ENCODE measurements at places on chromosomes 16 and 17. TPM values are rescaled to one million over a fixed set of nuclear protein-coding genes. Genes with fewer than 3 reads are reported as not detected.
A peak's percentile ranks its signal among the peaks of the same experiment; 100 is the strongest.

PRR35 gene
- total RNA-seq = not detected

- no peaks in the 10 kb centered on the region for H3K36me3 ChIP-seq
- no peak for DNase-seq
- no peak overlapping the region for H3K27ac ChIP-seq
Measured at GRCh38 chr16:78390508-78391324, 291.3 kb downstream of the WWOX start.

CFAP97D1 gene
- not detected for total RNA-seq

DNA sequence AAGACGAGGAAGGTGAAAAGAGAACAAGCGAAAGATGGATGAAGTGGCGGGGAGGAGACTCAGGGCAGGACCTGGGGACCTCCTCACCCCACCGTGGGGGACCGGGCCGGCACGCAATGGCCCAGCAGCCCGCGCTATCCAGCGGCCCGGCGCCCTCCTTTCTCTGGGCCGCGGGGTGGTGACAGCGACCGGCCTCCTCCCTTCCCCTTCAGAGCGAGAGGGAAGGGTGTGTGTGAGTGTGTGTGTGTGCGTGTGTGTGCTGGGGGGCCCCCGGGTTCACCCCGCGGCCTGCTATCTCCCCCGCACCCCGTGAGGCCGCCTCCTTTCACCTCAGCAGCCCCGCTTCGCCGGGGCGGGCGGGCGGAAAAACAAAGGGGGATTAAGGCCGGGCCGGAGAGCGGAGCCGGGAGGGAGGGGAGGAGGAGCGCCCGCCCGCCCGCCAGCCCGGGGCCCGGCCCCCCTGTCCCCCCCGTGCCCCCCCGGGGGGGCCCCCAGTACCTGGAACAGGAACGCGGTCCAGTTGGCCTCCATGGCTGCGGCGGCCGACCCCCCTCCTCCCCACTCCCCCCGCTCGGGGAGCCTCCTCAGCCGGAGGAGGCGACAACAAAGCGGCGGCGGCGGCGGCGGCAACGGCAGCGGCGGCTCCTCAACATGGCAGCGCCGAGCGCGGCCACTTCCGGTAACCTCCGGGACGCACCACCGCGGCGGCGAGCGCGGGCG lies at the start of gene VEZF1:
Gene VEZF1 (minus strand): TSS at position 674 of the 720 bp plus-strand sequence. CDS start 143 bp downstream, at position 531.
- H3K36me3 ChIP-seq = peaks cover under 1% of the 10 kb centered on the region
- peak within 1 kb of the TSS; percentile 99 for H3K27ac ChIP-seq
- peak; percentile 96 for DNase-seq
- peaks cover 42% of the 10 kb centered on the region for H3K4me1 ChIP-seq
- no peaks in the 10 kb centered on the region for H3K27me3 ChIP-seq
- H3K4me3 ChIP-seq = peak within 1 kb of the TSS; percentile 89

GRCh38 chr16:47949276-47949675 lies 206.5 kb downstream of the ABCC12 start:
- no peaks in the 10 kb centered on the region for H3K4me1 ChIP-seq
- H3K27me3 ChIP-seq = no peaks in the 10 kb centered on the region
- no peak overlapping the region for H3K4me3 ChIP-seq
- no peak overlapping the region for H3K27ac ChIP-seq

KRT34 gene
- total RNA-seq = not detected

- H3K27me3 ChIP-seq = no peaks in the 10 kb centered on the region
- peak; percentile 67 for DNase-seq
- H3K36me3 ChIP-seq = peaks cover 5% of the 10 kb centered on the region
- no peak overlapping the region for H3K4me3 ChIP-seq
- peaks cover 6% of the 10 kb centered on the region for H3K4me1 ChIP-seq
- H3K27ac ChIP-seq = peak overlapping the region; percentile 78
Measured at GRCh38 chr17:41520821-41521521, 2.3 kb upstream of the KRT15 start.

- peaks cover 14% of the 10 kb centered on the region for H3K4me1 ChIP-seq
- no peaks in the 10 kb centered on the region for H3K27me3 ChIP-seq
- H3K36me3 ChIP-seq = peaks cover 5% of the 10 kb centered on the region
- no peak overlapping the region for H3K4me3 ChIP-seq
Measured at GRCh38 chr17:29664743-29665480, 42.2 kb upstream of the CORO6 start.

GRCh38 chr17:56096026-56096810 lies 57.1 kb upstream of the ANKFN1 start:
- DNase-seq = no peak
- H3K4me3 ChIP-seq = no peak overlapping the region
- no peaks in the 10 kb centered on the region for H3K36me3 ChIP-seq
- no peaks in the 10 kb centered on the region for H3K4me1 ChIP-seq
- H3K27ac ChIP-seq = no peak overlapping the region

DNA sequence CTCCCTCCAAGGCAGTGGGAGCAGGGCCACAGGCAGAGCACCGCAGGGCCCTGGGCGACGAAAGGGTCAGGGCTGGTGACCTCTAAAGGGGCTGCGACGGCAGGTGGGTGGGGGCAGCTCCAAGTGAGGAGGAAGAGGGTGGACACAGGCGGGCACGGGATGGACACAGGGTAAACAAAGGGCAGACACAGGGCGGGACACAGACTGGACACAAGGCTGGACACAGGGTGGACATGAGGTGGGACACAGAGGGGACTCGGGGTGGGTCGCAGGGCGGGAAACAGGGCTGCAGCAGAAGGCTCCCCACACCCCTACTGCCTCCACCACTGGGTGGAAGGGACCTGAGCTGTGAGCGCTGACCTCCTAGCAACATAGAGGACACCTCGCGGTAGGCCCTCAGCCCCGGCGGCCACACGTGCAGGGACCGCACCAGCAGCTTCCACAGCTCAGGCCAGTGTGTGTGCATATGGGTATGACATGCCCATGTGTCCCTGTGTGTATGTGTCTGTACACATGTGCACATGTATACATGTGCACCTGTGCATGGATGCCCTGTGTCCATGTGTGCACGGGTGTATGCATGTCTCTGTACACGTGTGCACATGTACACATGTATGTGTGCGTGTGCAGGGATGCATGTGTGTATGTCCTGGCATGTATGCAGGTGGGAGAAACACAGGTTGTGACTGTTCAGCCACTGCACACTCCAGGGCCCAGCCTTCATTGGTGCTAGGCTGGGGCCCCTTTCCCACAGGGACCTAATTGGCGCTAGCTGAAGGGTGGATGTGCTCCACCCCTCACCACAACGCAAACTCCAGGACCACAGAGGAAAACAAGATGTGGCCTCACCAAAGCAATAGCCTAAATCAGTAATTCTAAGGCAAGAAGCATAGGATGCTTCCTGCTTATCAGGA lies 7.6 kb downstream of the LMF1 start:
- peaks cover 6% of the 10 kb centered on the region for H3K4me1 ChIP-seq
- no peak for DNase-seq
- H3K36me3 ChIP-seq = no peaks in the 10 kb centered on the region
- peak overlapping the region; percentile 73 for H3K27ac ChIP-seq
- no peaks in the 10 kb centered on the region for H3K27me3 ChIP-seq

- no peak overlapping the region for H3K4me3 ChIP-seq
- no peaks in the 10 kb centered on the region for H3K27me3 ChIP-seq
- H3K36me3 ChIP-seq = peaks cover 17% of the 10 kb centered on the region
- no peak for DNase-seq
Measured at GRCh38 chr17:50144845-50145531, 5.5 kb downstream of the PPP1R9B start.

KRT222 gene
- not detected for total RNA-seq

DNA sequence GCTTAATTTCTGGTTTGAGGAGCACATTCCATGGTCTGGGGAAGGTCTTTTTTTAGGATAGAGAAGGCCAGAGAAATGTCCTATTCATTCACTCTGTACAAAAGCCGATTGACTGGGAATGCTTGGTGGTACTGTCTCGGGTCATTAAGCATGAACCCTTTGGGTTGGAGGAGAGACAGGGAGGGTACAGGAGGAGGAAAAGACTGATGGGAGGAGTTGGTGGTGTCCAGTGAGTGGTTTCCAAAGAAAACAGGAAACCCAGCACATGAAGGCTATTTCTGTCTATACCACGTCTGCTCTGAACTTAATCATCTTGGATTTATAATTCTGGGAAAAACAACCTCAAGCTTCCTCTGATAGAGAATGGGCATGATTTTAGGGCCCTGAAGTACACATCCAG lies 111.9 kb downstream of the XYLT1 start:
- H3K27ac ChIP-seq = peak overlapping the region; percentile 21
- H3K4me3 ChIP-seq = no peak overlapping the region
- no peaks in the 10 kb centered on the region for H3K27me3 ChIP-seq
- H3K4me1 ChIP-seq = peaks cover 19% of the 10 kb centered on the region

DNA sequence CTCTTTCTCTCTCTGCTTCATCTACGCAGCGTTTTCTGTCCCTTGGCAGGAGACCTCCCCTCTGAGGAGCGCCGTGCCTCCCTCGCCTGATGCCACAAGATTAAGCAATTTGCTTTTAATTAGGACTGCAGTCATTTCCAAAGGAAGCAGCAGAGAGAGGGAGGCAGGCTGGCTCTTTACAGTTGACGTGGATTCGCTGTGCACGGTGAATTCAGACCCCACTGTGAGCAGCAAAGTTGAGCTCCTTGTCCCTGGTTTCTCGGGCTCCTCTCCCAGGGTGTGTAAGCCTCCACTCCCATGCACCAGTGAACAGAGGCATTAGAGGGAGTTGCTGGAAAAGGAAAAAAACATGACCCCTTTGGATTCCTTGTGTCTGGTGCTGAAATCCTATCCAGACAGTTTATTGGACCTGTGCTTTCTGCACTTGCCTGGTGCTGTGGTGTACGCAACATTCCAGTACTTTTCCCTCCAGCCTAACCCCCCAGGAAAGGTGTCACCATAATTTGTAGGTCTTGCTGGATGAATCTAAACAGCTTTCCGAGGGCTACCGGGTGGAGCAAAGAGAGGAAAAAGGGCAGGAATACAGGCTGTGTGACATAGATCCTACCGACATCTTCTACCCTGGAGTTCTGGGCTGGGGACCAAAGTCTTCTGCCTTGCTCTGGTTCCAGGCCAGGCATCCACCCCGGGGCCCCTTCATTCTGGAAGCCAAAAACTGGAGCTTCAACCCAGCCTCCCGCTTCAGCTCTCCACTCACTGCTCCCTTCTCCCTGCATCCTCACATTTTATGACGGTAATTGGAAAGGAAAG lies 171.0 kb downstream of the MAF start:
- DNase-seq = no peak
- H3K27ac ChIP-seq = no peak overlapping the region
- no peaks in the 10 kb centered on the region for H3K27me3 ChIP-seq
- no peaks in the 10 kb centered on the region for H3K36me3 ChIP-seq

C1QTNF8 gene
- not detected for total RNA-seq

GRCh38 chr17:45334701-45335677 lies 18.2 kb upstream of the MAP3K14 start:
- no peak for DNase-seq
- no peak overlapping the region for H3K4me3 ChIP-seq
- H3K36me3 ChIP-seq = no peaks in the 10 kb centered on the region
- H3K4me1 ChIP-seq = peaks cover 14% of the 10 kb centered on the region
- no peaks in the 10 kb centered on the region for H3K27me3 ChIP-seq

EVPLL gene
- total RNA-seq = 2.9 TPM

- DNase-seq = no peak
- H3K4me3 ChIP-seq = no peak overlapping the region
- peaks cover 55% of the 10 kb centered on the region for H3K4me1 ChIP-seq
Measured at GRCh38 chr17:75489511-75489955, 25.8 kb downstream of the CASKIN2 start.

GCGR gene
- not detected for total RNA-seq

MLLT6 gene
- 305 TPM for total RNA-seq

DNA sequence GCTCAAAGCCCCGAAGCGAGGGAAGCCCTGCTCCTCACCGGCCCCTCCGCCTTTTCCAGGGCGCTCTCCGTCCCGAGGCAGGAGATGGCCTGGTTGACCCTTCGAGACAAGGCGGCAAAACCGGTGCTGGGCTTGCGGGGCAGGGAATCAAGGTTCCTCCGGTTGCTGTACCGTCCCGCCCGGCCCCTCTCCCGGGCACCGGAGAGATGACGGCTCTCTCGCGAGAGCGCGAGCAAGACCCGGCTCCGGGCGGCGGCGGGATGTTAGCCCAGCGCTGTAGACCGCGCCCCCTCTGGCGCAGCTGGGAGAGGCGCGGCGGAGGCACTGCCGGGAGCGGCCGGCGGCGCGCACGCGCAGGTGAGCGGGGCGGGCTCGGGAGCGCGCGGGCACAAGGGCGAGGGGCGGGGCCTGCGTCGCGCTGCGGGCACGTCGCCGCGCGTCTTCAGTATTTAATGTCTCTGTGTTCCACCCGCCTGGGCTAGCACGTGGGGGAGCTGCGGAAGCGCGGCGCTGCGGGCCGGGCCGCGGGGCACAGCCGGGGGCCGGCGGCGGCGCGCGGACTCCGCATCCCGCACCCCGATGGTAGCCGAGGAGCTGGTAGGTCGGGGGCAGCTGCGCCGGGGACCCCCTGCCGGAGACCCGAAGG lies at the start of gene AKAP1:
Gene AKAP1 (plus strand): TSS at position 445 of the 646 bp plus-strand sequence. CDS start 20,219 bp downstream, outside the sequence.
- peak within 1 kb of the TSS; percentile 94 for H3K4me3 ChIP-seq
- peak within 1 kb of the TSS; percentile 96 for H3K27ac ChIP-seq
- no peaks in the 10 kb centered on the region for H3K36me3 ChIP-seq
- H3K4me1 ChIP-seq = peaks cover 20% of the 10 kb centered on the region
- peak; percentile 98 for DNase-seq

RNU2-1 gene
- total RNA-seq = 5,003 TPM

DNA sequence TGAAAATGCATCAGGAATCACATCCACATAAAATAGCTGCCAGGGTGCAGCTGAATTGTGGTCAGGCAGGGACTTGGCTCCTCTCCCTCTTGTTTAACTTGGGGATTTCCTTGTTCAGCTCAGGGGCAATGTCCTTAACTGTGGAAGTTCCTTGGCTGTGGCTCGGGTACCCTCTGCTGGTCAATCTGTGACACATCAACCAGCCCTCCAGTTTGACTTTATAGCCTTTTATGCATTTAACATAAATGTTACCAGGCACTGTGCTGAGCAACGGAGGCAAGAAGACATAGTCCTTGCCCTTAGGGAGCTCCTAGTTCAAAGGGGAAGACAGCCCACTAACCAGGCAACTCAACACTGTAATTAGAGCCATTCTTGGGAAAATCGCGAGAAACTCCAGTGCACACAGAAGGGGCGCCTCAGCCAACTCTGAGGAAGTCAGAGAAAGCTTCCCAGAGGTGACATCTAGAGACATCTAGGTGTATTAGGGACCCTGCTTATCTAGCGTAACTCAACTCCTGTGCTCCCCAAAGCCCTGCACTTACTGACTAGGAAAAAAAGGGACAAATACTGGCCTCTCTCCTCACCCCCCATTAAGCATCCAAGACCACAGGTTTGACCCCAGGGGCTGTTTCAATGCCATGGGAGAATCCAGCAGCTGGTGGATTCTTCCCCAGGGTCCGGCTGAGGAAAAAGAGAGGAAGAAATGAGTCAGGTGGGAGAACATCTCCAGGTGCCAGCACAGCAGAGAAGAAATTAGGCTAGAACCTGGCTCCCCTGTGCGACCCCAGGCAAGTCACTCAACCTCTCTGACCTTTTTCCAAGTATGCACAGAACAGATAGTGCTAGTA lies 17.3 kb upstream of the EEF2K start:
- no peaks in the 10 kb centered on the region for H3K36me3 ChIP-seq
- H3K27ac ChIP-seq = peak overlapping the region; percentile 98
- H3K27me3 ChIP-seq = no peaks in the 10 kb centered on the region
- H3K4me1 ChIP-seq = peaks cover 32% of the 10 kb centered on the region

DNA sequence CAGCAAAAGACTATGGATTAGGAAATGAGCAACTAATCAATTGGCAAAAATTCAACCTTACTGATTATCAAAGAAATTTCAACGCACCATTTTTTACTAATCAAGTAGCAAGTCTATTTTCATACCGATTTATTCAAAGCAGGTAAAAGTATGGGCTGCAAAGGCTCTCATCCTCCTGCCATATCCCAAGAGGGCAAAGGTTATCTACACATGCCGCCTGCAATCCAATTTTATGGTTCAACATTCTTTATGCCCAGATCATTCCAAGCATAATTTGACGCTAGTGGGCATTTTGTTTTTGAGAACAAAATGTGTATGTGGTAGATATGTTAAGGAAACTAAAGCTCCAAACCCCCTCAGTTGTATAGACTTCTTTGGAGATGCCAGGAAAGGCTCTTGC lies 270.6 kb downstream of the MAF start:
- H3K27ac ChIP-seq = no peak overlapping the region
- H3K4me3 ChIP-seq = no peak overlapping the region
- no peaks in the 10 kb centered on the region for H3K36me3 ChIP-seq

Measured in upper lobe of left lung (tissue), 6 donors.